ENCODE measurements at places on chromosomes 16 and 17.

DNA sequence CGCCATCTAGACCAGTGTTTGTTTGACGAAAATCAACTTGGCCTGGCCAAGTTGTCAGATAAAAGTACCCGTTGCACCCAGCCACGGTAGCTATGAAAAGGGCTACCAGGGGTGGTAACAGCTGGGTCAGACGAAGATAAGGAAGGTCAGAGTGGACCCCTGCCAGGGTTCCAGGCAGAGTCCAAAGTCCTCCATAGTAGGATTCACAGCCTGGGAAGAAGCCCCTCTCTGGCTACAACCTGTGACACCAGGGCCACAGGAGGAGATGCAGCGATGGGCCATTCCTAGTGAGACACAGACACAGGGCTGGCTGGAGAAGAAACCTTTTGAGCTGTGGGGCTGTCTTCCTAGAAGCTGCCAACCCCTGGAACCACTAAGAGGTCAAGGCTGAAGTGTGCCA lies 39.3 kb downstream of the MEAK7 start:
- no peak for ATAC-seq

DNA sequence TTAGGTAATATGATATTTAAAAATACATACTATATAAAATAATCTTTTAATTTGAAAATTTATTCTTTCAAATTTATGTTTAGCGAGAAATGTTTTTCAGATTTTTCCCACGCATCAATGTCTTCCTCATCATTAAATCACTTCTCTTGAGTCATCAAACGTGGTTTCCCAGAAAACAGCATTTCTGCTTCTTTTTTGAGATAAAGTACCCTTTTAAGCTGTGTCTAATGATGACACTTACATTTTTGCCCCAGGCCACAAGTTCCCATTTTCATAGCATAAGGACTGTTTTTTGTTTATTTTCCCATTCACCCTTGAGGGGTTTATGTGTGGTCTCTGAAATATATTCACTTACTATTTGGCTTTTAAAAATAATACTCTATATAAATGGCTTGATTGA lies 139.0 kb upstream of the HS3ST3A1 start:
- ATAC-seq = no peak

GRCh38 chr17:69468207-69468606 lies 53.7 kb downstream of the MAP2K6 start:
- ATAC-seq = no peak

GRCh38 chr16:74073456-74073855 lies 223.2 kb upstream of the PSMD7 start:
- no peak for ATAC-seq

DNA sequence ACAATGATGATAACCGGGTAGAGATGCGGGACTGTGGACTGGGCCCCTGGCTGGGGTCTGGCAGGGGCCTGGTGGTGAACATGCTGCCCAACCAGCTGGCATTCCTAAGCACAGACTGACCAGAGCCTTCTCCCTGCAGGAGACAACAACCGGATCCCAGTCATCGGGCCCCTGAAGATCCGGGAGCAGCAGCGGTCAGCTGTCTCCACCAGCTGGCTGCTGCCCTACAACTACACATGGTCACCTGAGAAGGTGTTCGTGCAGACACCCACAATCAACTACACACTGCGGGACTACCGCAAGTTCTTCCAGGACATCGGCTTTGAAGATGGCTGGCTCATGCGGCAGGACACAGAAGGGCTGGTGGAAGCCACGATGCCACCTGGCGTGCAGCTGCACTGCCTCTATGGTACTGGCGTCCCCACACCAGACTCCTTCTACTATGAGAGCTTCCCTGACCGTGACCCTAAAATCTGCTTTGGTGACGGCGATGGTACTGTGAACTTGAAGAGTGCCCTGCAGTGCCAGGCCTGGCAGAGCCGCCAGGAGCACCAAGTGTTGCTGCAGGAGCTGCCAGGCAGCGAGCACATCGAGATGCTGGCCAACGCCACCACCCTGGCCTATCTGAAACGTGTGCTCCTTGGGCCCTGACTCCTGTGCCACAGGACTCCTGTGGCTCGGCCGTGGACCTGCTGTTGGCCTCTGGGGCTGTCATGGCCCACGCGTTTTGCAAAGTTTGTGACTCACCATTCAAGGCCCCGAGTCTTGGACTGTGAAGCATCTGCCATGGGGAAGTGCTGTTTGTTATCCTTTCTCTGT lies 5.1 kb upstream of the SLC7A6 start:
- no peak for ATAC-seq

DNA sequence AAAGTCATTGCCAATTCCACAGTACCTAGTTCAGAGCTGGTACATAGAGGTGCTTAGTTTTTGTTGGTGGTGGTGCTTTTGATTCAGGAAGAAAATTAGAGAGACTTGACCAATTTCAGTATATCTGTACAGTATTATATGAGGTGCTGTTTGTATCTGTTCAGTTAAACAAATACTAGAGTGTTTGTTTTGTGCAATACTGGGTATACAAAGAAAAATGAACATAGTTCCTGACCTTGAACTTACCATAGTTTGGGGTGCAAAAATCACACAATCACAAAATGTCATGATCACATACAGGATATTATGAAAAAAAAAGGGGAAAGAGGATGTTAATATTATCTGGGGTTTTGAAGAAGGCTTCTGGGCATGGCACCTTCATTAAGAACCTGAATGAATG lies 39.8 kb upstream of the GOT2 start:
- ATAC-seq = no peak

DNA sequence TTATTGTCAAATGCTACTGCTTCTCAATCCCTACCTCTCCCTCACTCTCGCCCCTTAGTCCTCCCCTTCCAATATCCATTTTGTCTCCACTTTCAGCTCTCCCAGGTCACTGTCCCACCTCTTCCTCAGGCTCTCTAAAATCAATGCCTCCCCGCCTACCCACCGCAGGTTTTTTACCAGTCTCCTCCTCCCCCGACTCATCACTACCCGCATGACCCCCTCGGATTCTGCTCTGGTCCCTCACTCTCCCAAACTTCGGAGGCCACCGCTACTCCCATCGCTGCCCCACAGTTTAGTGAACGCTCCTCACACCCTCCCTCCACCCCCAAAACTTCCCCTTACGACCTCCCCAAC lies 513 bp downstream of the CRLF3 start:
- ATAC-seq = peak; percentile 17

- ATAC-seq = no peak
These were observed 17.8 kb upstream of the TNS4 start for GRCh38 chr17:40519089-40519775.

DNA sequence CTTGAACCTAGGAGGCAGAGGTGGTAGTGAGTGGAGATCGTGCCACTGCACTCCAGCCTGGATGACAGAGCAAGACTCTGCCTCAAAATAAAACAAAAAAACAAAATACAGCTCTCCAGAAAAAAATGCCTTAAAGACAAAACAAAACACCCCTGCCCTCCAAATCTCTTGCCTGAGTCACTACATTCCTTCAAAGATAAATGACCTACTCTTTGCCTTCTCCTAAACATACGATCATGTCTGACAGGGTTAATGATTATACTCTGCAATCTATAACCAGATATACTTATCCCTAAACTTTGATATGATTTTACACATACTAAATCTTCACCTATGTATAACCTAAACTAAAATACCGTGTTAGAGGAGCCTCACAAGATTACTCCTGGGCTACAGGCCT lies 1.4 kb upstream of the SETD6 start:
- no peak for ATAC-seq

GRCh38 chr17:8849311-8850041 lies 18.0 kb downstream of the PIK3R6 start:
- no peak for ATAC-seq

GRCh38 chr16:5065813-5066212 lies at the start of gene C16orf89:
Gene C16orf89 (minus strand): TSS chr16:5065956. CDS start chr16:5065908, 48 bp downstream.
- ATAC-seq = no peak

- no peak for ATAC-seq
These were observed 140.4 kb downstream of the PMP22 start for GRCh38 chr17:15124746-15125145.
